ENCODE measurements at places on chromosomes 2 and 18.

DNA sequence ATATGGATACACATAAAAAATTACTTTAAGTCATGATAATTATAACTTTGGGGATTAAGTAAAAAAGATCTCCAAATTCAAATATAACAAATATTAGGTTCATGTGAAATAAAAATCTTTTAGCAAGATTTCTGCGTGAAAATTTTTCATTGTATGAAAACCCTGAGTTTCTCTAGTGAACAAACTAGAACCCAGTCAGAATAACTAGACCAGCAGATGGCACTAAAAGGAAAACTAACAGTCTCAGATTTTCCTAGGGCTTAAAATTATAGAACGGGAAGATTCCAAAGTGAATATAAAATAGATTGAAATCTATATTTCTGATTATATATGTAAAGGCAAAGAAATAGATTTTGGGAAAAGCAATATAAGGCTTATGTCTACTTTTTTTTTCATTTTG lies 43.3 kb downstream of the TMEM200C start:
- DNase-seq, result no peak

- no peak for DNase-seq
These were observed 33.7 kb downstream of the YES1 start for GRCh38 chr18:778194-778927.

- DNase-seq, result no peak
These were observed 11.7 kb upstream of the NUP35 start for GRCh38 chr2:183112577-183112976.

DNA sequence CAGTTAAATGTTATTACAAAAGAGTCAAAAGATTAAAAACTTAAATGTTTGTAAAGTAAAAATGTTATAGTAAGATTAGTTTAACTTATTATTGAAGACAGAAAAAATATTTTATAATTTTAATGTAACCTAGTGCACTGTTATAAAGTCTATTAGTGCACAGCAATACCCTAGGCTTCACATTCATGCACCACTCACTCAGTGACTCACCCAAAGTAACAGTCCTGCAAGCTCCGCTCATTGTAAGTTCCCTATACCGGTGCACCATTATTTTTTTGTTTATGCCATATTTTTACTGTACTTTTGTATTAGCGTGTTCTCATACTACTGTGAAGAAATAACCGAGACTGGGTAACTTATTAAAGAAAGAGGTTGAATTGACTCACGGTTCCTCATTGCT lies 759.7 kb upstream of the CDH7 start:
- DNase-seq, result no peak

DNA sequence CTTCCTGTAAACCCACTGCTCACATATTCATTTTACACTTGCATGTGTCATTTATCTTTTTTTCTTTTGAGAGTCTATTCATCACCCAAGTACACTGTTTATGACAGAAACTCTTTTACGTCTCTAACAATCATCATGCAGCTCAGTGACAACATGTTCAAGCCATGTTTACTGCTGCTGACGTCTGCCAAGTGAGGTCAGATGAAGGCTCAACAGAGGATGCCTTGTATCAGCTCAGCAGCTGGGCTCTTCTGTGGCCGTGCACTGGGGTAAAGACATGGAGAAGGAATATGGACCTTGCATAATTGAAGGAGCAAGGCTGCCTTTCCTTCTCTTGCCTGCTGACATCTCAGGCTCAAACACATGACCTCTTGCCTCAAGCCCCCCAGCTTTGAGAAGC lies 99.6 kb downstream of the ADD2 start:
- DNase-seq, result no peak

GRCh38 chr2:177338177-177338721 lies 54.3 kb upstream of the AGPS start:
- no peak for DNase-seq

DNA sequence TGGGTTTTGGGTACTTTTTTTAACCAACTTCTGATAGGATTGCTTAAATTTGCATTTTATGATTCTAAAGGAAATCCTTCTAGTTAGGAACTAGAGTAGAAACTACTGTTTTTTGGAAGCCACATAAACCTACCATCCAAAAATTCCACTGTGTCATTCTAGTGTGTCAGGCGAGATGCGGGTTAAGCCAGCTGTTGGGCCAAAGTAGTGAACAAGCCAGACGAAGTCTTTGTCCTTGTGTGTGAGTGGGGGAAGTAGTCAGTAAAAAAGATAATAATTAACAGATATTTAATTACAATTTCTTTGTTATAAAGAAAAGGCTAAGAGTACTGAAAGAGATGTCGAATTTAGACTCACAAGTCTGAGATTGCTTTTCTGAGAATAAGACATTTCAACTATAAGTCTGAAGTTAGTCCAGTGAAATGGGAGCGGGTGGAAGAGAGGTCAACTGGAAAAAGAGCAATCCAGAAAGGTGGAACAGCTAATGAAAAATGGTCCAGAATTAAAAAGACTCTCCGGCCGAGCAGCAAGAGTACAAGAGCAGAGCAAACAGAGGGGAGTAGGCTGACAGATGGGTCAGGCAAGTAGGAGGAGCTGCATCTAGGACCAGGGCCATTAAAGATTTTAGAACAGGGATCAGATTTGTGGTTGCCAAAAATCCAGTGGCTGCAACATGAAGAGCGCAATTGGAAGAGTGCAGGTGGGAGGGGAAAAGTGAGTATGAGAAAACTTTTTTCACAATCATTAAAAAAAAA lies 1.5 kb downstream of the EPB41L5 start:
- DNase-seq, result no peak

DNA sequence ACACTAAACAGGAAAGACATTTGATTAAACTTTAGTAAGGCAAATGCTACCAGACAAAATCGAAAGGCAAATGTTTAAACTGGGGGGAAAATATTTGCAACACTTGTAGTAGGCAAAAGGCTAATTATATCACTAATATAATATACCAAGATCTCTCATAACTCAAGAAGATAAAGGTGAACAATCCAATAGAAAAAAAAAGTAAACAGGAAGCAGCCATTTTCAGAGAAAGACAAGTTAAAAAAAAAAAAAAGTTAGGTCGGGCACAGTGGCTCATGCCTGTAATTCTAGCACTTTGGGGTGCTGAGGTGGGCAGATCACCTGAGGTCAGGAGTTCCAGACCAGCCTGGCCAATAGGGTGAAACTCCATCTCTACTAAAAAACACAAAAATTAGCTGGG lies 4.4 kb upstream of the ACTG2 start:
- no peak for DNase-seq

- DNase-seq, result no peak
These were observed 1985.1 kb upstream of the PIK3C3 start for GRCh38 chr18:39969803-39970494.

DNA sequence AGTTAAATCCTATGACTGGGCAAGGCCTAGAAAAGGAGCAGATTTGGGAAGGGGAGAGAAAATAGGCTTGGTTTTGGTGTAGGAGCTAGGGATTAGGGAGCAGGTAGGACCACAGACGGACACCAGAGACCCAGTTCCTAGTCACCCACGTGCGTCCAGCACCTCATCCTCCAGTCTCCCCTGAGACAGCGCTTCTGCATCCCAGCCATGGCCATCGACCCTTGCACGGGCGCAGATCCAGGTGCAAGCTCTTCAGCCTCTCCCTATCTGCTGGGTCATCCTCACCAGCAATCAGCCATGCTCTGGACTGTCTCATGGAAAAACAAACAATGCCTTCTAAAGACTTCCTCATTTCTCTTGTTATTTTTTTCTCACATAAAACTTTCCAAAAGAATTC lies 246.8 kb upstream of the RAB6C start:
- no peak for DNase-seq

- DNase-seq, result no peak
These were observed 19.1 kb downstream of the LIMS1 start for GRCh38 chr2:108553209-108553919.

DNA sequence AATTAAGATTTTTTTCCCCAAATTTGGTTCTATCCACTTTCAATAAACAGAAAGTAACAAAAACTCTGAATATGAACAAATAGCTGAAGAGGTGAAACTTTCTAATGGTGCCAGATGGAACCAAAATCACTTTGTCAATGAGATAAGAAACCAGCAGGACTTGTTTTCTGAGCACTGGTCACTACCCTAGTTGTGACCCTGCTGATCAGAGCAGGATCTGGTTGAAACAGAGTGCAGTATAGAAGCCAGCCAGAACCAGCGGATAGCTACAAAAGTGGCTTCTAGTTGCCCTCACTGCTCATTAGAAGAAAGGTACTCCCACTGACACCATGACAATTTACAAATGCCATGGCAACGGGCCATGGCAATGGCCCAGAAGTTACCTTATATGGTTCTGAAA lies 158.3 kb upstream of the PIEZO2 start:
- no peak for DNase-seq

DNA sequence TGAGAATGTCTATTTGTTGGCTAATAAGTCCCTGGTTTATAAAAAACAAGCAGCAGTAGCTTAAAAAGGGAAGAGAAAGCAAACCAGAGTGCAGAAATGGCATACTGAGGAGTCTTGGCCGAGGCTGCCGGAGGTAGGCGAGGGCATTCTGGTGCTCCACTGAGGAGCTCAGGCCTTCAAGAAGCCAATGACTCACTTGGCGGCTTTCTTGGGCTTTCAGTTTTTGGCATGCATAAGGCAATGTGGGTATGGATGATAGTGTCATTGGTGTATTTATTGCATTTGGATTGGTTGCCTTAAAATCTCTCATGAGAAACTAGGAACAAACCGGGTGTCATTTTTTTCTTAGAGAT lies 119.6 kb upstream of the ARL5A start:
- DNase-seq, result no peak
